ENCODE measurements at places on chromosomes 4 and X.

- peak; percentile 82 for DNase-seq
Measured at GRCh38 chr4:126888968-126889367, 743.8 kb upstream of the INTU start.

DNA sequence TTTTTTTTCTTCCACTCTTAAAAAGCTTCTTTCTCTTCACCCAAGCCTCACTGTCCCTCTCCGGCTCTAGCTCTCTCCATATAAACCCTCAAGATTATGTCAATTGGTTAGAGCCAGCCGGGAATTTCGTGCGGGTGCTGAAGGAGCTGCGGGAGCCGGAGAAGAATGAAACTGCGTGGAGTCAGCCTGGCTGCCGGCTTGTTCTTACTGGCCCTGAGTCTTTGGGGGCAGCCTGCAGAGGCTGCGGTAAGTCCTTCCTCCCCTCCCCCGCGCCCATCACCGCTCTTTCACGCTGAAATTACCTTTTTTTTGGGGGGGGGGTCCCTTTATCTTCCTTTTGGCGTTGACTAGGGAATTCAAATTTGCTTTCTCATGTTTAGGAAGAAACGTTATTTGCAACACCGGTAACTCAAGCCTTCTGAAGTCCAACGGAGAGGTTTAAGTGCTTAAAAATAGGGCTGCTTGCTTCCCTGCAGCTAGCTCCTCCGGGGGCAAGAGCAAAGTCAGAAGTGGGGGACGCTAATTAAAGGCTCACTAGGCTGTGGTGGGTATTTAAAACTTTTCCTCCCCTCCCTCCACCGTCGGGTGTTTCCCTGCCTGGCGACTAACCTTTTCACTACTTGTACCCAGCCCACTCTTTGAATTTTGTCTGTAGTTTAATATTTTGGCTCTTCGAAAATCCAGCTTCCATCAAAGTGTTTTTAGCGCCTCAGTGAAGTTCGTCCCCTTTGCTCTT is 491 bp downstream of the COL4A5 start:
- DNase-seq, result no peak

DNA sequence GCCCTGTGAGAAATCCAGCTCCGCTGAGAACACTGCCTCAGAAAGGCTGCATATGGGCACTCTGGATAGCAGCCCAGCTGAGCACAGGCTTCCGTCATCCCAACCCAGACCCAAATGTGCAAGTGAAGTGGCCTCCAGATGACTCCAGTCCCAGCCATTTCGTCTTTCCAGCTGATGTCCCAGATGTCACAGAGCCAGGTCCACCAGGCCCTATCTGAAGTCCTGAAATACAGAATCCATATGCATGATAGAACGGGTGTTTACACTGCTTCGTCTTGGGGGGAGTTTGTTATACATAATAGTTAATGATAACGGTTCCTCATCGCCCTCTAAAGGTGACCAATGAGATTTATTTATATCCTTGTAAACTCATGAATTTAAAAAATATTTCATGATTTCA is 72.6 kb upstream of the TRIM2 start:
- DNase-seq, result no peak

DNA sequence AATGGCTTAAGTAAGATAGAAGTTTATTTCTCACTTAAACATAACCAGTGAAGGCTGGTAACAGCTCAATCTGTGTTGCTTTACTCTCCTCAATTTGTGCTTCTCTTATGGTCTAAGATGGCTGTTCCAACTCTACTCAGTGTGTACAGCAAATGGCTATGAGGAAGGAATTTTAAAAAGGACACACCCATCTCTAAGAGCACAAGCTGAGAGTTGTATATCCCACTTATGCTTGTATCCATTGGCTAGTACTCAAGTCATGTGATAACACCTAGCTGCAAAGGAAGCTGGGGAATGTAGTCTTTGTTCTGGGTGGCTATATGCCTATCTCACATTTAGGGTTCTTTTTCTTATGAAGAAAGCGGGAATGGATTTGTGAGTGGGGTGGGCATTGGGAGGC is 63.3 kb downstream of the GPAT3 start:
- peak; percentile 42 for DNase-seq

- no peak for DNase-seq
Measured at GRCh38 chrX:9953396-9953795, 13.8 kb upstream of the CLDN34 start.

- no peak for DNase-seq
Measured at GRCh38 chr4:87382116-87382515, 8.9 kb downstream of the HSD17B11 start.

GRCh38 chr4:147768113-147768512 is 36.2 kb downstream of the ARHGAP10 start:
- DNase-seq, result peak; percentile 86

DNA sequence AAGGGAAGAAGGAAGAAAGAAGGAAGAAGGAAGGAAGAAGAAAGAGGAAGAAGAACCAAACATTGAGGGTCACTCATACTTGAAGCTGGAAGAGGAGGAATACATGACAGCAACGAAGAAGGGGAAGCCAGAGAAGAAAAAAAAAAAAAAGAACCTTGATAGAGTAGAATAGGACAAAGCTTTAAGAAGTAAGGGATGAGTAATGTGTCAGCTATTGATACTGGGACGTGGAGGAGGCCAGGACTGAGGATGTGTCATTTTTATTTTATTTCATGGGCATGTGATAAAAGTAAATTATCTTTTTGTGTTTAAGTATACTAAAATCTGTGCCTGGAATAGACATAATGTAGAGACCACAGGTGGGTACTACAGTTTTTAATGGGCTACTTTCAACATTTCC is 6.4 kb downstream of the EDA2R start:
- DNase-seq, result peak; percentile 44

- DNase-seq, result peak; percentile 20
Measured at GRCh38 chrX:33339219-33339618, 127.9 kb upstream of the DMD start.

DNA sequence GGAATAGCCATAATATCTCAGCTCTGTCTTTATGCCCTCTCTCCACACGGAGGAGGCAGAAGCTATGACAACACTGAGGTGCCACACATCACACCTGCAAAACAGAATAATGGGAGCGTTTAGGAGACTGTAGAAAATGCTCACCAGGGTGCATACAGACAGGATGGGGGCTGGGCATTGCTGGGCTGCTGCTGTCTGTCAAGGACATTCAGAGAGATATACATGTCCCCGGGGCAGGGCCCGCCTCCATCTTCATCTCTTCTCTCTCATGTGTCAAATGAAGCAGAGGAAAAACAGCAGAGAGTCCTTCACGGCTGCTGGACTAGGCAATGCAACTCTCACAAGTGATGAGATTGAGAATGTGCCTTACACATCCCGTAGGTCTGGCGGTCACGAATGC is 65.3 kb upstream of the DHRSX start:
- DNase-seq, result no peak

DNA sequence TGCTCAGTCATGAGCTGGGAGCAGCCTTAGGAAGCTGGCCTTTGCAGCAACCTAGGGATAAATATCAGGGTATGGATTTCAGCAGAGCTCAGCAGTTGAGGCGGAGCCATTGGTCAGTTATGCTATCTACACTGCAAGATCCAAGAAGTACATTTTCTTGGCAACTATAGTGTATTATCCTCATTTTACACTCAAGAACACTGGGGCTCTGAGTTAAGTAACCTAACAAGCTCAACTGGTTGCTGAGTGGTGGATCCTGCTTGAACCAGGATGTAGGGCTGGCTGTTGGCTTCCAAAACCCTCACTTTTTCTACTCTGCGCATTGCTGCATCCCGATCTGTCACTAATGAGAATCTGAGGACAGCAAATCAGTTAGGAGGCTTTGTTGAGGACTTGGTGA is 1.5 kb upstream of the SCARB2 start:
- DNase-seq, result no peak

DNA sequence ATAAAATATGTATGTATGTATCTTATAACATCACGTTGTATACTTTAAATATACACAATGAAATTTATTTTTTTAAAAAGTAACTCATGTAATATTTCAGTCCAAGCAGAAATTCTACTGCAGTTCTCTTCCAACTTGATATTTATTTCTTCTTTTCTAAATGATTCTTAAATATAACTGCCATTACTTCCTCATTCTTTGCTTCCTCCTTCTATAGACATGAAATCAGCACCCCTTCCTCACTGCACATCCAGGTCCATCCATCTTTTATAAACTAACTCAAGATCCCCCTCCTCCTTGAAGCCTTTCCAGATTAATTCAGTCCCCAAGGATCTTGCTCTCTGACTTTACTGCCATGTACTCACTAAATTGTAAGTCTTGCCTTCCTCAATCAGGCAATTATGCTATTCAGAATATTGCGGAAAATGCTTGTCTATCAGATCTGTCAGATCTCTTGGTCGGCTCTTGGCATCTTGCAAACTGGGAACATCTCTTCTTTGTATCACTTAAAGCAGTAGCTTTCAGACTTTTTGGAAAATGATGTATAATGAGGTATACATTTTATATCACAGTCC is 3.7 kb downstream of the GPRIN3 start:
- DNase-seq, result no peak

- DNase-seq, result no peak
Measured at GRCh38 chr4:54099748-54100574, at the start of gene GSX2. Gene GSX2, plus strand, starts transcription at chr4:54100163. Its CDS starts 182 bp downstream, at chr4:54100345.

DNA sequence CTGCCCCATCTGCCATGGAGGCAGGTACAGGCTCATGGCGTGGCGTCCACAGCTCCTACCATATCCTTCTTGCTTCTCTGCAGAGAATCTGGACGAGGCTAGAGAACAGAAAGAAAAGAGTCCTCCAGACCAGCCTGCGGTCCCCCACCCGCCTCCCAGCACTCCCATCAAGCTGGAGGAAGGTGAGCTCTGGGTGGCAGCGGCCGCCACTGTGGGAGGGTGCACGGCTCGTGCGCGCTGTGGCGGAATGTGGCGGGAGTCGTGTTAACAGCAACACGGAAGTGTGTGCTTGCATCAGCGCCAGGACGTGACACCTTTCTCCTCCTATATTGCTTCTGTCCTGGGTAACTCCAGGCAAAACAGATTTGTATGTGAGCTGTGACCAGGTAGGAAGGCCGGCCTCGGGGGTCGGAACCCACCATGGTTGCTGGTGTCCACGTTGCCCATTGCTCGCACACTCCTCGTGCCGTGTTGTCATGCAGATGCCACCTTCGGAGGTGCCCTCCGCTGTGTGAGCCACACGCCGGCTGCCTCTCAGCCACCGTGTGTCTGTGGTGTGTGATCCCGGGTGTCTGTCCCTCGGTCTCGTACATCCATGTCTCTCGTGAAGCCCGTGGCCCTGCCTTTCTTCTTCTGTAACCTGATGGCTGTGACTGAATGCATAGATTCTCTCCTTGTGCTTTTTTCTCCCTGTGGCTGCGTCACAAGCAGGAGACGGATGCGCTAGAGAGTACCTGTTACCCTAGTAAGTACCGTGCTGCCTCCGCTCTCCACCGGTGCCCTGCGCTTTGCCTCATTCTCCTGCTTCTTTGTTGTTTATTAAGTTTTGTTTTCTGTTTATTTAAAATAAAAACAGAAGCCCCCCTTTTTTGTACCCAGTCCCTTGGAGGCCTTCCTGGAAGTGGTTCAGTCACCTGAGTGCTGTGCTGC is 37.0 kb downstream of the NOP14 start:
- no peak for DNase-seq

GRCh38 chr4:92182006-92182735 is 121.6 kb upstream of the GRID2 start:
- DNase-seq, result no peak

DNA sequence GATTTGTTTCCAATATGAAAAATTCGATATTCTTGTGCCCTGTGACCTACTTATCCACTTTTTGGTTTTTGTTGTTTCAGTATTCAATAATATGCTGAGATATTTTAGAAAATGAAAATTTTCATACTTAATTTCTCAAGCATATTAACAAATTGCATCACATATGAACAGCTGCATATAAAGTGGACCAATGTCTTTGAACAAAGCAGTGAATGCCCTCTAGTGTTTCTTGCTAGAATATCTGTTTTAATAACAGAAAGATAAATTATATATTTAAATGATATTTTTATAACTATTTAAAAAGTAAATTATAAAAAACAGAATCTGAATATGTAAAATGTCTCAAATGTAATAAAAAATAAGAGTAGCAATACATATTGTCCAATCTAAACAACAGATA is 31.7 kb upstream of the INTU start:
- DNase-seq, result no peak

DNA sequence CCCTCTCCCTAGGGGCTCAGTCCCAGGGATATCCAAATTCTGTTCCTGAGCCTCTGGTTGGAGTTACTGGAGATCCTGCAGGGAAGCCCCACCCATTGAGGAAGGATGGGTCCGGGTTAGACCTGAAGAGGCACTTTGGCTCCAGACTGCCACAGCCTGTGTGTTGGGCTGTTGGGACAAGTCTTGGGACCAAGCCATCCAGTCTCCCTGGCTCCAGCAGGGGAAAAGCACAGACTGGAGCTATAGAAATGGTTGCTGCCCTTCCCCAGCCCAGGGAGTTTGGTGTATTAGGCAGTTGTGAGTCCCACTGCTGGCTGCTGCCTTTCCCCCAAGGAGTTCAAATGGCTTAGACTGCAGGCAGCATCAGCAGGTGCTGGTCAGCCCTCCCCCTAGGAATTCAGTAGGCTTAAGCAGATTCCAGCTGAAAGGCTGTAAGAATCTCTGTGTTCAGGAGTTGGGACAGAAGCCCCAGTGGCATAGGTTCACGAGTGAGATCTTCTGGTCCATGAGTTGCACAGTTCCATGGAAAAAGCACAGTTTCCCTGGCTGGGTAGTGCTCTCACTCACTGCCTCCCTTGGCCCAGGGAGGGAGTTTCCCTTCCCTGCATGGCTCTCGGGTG is 344.0 kb upstream of the EPHA5 start:
- no peak for DNase-seq

GRCh38 chr4:55447831-55448230 is 52.1 kb downstream of the TMEM165 start:
- DNase-seq, result peak; percentile 76

DNA sequence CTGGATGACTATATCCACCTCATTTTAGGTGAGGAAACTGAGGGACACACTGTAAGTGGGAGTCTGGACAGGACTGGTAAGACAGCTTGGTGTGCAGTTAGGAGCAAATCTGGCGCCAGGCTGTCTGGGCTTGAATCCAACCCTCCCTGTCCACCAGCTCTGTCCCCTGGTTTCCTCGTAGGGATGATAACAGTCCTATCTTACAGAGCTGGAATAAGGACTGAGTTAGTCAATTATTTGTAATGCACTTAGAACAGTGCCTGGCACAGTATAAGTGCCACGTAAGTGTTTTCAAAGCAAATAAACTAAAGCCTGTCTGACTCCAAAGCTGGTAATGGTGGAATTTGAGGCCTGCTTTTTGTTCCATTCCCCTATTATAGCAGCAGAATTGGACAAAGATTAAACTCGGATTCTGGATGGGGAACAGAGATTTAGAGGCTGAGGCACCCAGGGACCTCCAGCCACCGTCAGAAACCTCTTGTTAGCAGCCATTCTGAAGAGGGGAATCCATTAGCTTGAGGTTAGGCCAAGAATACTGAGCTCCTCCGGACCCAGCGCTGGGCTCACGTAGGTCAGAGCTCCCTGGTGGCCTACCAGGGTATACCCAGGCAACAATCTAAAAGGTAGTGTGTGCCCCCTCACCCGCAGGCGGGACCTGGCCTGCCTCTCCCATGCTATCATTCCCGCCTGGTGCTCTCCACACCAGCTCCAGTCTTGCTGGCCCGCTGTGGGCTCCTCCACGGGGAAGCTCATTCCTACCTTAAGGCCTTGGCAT is 102.1 kb downstream of the UCHL1 start:
- no peak for DNase-seq

GRCh38 chr4:90824266-90825150 is 697.3 kb downstream of the CCSER1 start:
- no peak for DNase-seq

All from fibroblast of skin of right quadriceps (primary cell).